ENCODE measurements at places on chromosomes 2 and 18.

GRCh38 chr2:118697781-118698180, 149.7 kb downstream of the EN1 start:
- no peak for DNase-seq

- DNase-seq: no peak
Observed at GRCh38 chr2:25805987-25806386, 72.3 kb downstream of the ASXL2 start.

DNA sequence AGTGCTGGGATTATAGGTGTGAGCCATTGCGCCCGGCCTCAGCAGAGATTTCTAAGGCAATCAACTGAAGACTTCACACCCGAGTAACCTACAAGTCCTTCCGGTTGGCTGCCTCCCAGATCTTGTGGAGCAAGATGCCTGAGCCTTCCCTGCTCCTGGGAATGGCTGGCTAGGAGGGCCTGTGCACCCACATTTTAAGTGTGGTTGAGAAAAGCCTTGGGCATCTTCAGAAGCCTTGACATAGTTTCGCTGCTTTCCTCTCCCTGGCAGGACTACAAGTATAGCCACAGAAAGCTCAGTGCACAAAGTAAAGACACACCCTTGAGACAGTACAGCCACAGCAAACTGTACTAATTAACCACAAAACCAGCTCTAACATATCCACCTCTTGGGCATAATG, 35.2 kb downstream of the E2F6 start:
- DNase-seq: no peak

DNA sequence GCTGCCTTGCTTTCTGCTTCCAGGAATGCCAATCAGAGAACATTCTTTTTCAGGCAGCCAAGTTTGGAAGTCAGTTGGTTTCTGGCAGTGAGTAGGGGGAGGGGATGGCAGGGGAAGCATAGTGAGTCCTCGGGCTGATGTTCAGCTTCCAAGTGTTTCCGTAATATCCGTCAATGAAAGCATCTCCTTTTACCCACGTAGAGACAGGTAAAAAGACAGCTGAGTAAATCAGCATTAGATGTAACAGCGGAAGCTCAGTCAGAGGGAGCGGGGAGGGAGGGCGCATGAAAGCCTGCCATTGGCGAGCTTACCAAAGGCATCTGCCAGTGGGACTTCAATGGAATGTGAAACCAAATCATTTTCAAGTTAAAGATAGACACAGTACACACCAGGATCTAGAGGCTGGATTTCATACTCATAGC, 117.1 kb upstream of the DTNA start:
- DNase-seq: no peak

DNA sequence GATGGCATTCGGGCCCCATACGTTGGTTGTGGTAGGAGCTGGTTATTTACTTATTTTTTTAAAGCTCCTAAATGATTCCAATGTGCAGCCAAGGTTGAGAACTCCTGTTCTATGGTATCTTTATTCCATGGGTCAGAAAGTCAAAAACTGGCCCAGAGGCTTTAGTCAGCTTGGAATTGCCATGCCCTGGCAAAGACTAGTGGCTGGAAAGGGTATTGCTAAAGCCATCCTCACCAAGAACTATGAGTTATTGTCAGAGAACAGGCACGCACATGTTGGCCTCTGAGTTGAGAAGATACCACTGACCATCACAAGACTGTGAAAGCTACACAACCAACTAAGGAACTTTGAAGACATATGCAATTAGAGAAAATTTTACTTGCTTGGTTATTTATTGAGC, 47.9 kb upstream of the ACMSD start:
- DNase-seq: no peak

DNA sequence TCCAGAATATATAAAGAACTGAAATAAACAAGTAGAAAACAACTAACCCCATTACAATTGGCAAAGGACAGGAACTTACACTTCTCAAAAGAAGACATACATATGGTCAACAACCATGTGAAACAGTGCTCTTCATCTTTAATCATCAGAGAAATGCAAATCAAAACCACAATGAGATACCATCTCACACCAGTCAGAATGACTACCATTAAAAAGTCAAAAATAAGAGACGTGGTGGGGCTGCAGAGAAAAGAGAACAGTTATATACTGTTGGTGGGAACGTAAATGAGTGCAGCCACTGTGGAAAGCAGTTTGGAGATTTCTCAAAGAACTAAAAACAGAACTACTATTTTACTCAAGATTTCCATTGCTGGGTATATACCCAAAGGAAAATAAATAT, 1696.3 kb upstream of the TMEFF2 start:
- DNase-seq: no peak

DNA sequence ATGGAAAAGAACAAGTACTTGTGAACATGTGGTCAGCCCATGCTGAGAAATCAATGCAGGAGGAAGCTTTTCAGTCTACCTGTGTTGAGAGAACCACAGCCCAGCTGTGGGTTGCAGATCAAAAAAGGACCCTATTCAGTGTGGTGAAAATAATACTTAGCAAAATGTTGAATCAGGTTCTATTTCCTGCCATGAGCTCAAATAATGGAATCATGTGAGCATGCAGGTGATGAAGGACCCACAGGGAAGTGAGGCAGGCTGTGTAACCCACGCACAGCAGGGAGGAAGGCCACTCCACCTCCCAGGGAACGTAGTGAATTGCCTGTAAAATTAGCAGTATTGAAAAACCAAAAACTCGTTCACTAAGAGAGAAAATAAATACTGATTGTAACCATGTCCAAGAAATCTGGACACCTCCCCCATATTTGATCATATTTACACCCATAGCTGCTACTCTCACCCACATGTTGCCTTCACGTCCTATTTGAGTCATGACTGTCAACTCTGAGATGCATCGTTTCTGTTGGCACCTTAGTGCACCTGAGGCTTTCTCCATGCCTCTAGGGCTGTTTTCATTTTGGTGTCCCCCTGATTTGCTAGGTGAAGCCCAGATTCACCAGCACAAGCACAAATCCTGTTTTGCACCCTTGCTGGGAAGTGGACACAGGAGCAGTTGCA, 20.5 kb upstream of the BCL2L11 start:
- DNase-seq: no peak

DNA sequence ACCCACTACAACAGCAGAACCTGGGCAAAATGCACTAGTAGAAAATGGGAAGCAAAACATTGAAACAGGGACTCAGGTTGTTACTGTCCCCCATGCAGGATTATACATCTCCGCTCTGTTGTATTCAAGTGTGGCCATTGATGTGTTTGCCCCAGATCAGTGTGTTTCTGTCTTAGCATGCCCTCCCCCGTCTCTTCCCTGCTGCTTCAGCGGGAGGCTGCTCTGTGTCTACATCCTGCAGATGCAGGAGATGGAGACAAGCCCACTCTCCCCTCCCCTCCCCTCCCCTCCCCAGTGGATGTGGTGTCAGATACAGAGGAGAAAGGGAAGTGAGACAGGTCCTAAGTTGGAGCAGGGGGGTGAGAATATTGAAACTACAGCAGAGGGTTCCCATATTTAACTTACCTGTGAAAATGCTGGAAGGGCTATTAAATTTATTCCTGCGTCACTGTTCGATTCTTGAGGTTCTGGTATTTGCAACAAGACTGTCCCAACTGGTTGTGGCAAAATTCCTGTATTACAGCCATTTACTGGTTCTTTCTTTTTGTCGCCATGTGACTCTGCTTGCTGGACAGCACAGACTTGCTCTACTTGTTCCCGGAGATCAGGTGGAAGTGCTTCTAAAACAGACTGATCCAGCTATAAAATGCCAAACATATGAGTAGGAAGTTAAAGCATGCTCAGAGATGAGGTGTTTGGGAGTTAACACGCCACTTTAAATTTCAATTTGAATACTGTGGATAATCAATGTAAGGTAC, 67.0 kb downstream of the EIF5B start:
- no peak for DNase-seq

DNA sequence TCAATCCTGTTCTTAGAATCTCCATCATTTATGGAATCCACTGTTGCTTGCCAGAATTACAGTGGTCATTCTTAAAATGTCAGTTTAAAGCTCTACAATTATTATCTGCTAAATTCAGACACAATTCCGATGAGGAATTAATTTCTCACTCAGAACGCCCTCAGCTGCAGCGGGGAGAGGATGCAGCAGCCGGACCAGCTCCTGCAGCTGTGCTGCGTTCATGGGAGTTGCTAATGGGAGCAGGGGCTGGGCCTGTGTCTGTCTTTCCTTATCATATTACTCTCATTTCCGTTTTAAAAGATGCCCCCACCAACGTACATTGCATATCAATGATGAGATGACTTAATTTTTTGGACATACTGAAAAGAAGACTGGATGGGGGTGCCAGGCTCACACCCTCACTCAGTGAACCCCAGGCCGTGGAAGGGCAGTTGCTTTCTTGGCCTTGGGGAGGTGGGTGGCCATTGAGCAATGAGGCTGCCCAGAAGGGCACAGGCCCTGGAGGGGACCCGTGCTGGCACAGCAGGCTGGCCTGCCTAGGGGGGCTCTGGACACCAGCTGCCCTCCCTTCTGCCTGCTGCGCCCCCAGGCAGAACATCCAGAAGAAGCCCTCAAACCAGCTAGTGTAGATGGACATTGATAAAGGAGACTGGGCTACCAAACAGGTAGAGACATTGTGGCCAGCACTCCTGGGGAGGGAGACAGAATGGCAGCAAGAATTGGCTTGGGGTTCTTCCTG, 503.6 kb upstream of the MYT1L start:
- no peak for DNase-seq

DNA sequence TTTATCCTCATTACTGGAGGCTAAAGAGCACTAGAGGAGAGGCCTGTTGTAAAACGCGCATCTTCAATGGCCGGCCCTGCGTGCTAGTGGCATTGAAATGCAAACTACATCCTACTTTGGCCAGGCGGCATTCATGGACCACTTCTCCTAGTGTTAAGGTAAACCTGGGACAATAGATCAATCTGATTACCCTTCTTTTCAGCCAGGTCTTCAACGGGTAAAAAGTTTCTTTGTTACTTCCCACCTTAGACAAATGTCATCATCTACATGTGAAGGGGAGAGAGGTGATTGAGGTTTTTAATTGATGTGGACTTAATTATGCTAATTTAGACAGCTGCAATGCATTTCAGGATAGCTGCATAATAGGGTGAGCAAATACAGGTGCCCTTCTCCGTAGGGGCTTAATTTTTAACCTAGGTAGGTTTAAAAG, 628.0 kb downstream of the ZEB2 start:
- DNase-seq: no peak

- DNase-seq: no peak
Observed at GRCh38 chr2:69774984-69775982, 33.3 kb downstream of the ANXA4 start.

DNA sequence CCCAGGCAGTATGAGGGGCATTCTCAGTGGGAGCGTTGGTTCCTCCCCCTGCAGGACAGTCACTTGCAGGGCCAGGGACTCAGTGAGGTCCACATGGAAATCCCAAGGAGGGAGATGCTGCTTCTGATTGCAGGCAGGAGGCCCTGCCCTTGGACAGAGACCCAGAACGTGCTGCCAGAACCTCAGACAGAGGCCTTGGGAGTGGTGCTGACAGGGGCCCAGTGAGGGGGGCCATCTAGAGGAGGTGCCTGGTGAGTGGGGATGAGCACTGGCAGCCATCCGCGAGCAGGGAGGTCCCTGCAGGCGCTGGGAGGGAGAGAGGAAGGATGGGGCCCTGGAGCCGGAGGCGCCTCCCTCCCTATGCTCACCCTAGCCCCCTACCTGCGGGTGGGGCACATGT, 133.1 kb downstream of the DYSF start:
- DNase-seq: no peak

DNA sequence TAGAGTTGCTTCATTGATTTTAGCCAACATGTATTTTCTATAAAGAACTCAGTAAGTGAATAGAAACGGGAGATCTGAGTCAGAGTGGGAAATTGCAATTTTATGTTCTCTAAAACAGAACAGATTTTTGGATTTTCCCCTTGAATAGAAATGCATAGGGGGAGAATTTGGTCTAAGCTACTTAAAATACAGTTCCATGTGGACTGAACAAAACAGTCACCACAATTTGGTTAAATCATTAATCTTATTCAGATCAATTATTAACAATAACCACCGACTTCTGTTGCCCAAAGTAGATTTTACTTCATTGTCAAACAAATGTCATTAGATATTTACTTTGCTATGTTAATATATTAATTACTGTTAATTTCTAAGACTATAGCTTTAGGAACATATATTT, 107.7 kb downstream of the SCG2 start:
- DNase-seq: no peak

- DNase-seq: no peak
Observed at GRCh38 chr2:18531194-18531593, 29.3 kb downstream of the RDH14 start.

- no peak for DNase-seq
Observed at GRCh38 chr2:224919472-224920110, 122.7 kb downstream of the DOCK10 start.

GRCh38 chr18:74511823-74512222, 15.7 kb downstream of the CNDP2 start:
- no peak for DNase-seq

DNA sequence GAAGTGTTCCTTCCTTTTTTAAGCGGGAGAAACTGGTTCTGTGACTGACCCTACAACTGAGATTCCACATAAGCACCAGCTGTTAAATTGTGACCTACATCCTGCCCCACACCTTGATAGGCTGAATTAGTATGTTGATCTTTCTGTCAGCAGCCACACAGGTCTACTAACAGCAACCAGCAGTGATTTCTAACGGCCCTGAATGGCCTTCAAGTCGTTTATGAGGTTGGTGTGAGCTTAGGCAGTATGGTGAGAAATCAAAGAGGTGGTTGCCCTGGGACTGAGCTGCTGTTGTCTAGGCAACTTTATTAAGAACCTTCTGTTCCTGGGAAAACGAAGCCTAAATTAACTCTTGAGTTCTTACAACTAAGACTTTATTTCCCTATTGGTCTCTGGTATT, 197.2 kb upstream of the FSHR start:
- no peak for DNase-seq

- no peak for DNase-seq
Observed at GRCh38 chr2:30847841-30848240, 40.6 kb upstream of the CAPN13 start.
